ENCODE measurements at places on chromosomes 13 and 19.

GRCh38 chr19:1882786-1883692, 2.3 kb downstream of the ABHD17A start:
- DNase-seq, result no peak

GRCh38 chr19:17522988-17523872, 11.8 kb downstream of the PGLS start:
- no peak for DNase-seq

DNA sequence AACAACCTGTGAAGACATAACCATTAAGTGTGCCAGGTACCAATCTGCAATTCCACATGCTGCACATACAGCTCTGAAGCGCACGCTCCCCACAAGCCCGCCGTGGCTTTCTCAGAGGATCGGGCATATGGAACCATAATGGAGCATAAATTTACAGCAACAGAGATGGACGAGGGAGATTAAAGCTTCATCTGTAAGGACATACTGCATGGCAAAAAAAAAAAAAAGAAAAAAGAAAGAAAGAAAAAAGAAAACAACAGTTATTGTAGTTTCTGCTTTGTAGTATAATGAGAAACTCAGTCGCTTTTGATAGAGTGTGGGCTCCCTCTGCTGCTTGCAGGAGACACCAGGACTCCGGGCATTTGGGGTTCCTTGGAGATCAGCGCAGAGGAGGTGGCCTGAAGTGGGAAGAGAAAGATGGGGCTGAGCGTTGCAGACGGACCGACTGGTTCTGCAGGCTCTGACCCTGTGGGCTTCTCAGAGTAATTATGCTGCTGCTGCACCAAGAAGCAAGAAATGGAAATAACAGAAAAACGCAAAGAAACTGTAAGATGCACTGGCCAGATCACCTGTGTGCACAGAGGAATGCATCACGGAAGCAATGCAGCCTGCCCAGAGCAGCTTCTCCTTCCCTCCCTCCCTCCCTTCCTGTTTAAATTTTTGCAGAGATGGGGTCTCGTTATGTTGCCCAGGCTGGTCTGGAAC, 10.8 kb upstream of the PDCD5 start:
- DNase-seq, result peak; percentile 72

- no peak for DNase-seq
These were observed 1.7 kb downstream of the CEACAM5 start for GRCh38 chr19:41709951-41710645.

- no peak for DNase-seq
These were observed 243.2 kb upstream of the TSHZ3 start for GRCh38 chr19:31592456-31592855.

DNA sequence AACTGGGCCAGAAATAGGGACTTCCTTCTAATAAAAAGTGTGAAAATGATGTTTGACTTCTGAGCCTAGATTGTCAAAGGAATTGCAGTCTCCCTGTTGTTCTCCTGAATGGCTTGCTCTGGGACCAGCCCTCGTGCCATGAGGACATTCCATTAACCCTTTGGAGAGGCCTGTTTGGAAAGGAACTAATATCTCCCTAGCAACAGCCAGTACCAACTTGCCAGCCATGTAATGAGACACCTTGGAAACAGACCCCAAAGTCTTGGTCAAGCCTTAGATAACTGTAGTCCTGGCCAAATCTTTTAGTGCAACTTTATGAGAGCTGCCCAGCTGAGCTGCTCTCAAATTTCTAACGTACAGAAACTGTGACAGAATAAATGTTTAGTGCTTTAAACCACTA, 8.2 kb upstream of the SIAH3 start:
- no peak for DNase-seq

DNA sequence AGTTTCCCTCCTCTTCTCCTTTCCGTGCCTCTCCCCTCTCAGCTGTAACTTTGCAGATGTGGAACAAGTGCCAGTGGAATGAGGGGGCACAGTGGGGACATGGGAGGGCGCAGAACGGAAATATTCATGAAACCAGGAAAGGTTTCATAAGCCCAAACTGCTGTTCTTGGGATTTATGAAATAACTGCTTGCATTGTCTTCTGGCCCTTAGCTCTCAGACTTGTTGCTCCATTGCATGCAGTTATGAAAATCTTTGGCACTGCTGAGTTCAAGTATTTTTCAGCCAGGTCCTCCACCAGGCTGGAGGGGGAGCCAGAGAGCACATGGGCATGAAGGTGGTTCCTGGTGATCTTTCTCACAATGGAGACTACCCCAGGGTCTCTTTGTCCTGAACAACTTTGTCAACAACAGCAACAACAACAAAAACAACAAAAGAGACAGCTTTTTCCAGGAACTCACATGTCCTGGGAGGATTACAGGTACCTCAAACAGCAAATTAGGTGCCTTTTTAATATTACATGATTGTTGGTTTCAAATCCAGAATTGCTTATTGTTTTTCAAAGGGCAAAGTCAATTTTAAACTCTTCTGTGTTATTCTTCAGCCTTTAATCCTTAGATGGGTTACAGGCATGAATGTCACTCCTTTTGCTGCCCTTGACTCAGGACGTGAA, 1.5 kb downstream of the RGCC start:
- peak; percentile 68 for DNase-seq

DNA sequence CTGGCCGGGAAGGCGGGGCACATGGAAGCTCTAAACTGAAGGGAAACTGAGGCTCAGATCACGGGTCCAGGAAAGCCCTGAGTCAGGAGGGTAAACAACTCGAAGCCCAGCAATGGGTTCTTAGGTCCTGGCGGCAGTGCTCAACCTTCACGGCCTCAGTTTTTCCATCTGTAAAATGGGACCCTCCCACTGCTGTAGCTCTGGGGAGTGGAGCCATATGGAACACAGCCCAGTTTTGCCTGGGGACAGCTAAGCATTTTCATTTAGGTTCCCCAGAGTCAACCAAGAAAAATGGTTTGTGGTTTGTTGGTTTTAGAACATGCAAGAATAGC, 30.4 kb downstream of the CEBPG start:
- no peak for DNase-seq

DNA sequence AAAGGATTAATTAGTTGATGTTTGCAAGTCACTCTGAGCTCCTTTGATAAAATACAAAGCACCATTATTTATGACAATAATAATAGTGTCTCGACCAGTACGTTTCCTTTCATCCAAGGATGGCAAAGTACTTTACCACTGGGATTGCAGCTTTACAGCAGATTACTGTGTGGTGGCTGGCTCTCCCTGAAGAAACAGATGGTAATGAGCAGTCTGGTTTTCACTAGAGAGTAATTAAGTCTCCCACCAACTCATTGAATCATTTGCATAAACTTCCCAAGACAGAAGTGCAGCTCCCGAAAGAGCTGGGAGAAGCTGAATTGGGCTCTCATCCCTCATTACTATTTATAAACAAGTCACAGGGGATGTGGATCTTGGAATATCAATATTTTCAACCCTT, 48.7 kb downstream of the KLF5 start:
- DNase-seq, result no peak

DNA sequence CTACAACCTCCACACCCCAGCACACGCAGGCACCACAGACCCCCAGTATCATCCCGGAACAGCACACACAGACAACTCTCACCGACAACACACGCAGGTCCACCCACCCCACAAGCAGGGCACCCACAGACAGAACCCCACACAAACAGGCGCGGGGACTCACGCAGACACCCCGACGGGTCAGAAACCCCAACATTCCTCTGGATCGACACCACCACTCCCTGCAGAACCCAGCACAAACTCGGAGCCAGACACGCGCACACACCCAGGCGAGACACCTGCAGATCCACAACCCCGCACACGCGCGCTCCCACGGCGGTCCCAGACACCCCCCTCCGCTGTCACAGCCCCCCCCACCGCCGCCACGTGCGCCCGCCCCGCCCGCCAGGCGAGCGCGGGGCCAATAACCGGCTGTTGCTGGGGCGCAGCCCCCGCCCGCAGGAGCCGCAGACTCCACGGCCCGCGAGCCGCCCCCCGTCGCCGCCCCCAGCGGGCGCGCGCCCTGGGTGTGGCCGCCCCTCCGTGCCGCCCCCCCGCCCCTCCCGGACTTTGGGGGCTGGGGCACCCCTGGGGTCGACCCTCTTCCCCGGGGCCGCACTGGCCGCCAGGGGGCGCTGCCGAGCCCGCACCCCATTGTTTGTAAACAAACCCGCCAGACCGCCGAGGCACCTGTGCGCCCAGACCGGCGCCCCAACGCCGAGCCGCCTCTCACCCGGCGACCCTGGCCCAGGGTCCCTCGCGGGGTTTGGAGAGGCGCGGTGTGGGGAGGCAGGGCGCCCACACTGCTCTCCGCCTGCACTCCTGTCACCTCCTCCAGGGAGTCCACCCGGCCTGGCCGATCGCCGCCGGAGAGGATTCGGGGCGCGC, 712 bp downstream of the BBC3 start:
- peak; percentile 54 for DNase-seq

GRCh38 chr19:13091400-13092157, 11.1 kb downstream of the LYL1 start:
- peak; percentile 92 for DNase-seq

- DNase-seq, result no peak
These were observed 11.7 kb upstream of the PTPRS start for GRCh38 chr19:5352229-5352763.

DNA sequence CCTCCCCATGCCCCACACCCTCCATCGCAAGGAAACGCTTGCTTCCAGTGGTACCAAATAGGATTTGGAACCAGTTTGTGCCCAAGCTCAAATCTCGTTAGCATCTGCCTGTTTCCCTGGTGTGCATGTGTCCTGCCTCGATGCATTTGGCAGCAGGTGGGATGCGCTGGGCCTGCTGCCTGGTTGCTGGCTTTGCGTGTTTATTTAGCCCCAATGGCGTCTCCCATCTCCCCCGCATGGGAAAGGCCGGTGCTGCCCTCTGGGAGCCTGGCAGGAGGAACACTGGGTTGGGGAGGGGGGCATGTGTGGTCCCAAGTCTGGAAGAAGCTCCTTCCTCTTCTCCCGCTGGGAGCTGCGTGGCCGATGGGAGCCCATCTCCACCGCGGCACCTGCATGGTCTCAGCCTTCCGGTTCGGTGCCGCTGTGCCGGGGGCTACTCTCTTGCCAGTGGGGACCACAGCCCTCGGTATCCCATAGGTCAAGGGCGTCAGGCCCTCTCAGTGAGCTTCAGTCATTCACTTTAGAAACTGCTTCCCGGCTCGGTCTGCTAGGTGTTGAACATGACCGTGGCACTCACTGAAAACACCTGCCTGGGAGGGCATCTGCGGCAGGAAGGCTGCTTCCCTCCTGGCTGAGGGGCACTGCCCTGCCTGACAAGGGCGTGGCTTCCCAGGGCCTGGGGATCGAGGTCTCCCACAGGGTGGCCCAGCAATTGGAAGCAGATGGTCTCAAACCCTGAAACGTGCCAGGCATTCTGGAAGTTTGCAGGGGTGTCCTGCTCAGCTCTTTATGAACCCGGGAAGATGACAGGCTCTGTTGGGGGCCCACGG, 11.8 kb upstream of the F7 start:
- no peak for DNase-seq

- DNase-seq, result no peak
These were observed 21.2 kb downstream of the SULT2B1 start for GRCh38 chr19:48573163-48573505.

- DNase-seq, result no peak
These were observed 12.6 kb upstream of the DCLK1 start for GRCh38 chr13:36143738-36144137.

DNA sequence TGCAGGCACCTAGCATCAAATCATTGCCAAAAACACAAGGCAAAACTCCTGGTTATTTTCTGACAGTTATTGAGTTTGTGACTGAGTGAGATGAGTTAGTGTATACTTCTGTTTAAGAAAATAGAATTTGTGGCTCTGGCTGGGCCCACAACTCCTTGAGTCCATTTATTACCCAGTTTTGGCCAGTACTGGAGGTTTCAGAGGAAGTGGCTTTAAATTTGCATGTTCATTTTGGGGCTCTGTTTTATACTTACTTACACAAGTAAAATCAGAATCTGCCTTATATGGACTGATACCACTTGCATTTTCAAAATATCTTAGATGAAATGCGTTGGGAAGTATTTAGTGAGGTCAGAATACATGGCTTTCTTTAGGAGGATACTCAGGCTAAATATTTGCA, 29.0 kb downstream of the TNFSF11 start:
- peak; percentile 10 for DNase-seq

DNA sequence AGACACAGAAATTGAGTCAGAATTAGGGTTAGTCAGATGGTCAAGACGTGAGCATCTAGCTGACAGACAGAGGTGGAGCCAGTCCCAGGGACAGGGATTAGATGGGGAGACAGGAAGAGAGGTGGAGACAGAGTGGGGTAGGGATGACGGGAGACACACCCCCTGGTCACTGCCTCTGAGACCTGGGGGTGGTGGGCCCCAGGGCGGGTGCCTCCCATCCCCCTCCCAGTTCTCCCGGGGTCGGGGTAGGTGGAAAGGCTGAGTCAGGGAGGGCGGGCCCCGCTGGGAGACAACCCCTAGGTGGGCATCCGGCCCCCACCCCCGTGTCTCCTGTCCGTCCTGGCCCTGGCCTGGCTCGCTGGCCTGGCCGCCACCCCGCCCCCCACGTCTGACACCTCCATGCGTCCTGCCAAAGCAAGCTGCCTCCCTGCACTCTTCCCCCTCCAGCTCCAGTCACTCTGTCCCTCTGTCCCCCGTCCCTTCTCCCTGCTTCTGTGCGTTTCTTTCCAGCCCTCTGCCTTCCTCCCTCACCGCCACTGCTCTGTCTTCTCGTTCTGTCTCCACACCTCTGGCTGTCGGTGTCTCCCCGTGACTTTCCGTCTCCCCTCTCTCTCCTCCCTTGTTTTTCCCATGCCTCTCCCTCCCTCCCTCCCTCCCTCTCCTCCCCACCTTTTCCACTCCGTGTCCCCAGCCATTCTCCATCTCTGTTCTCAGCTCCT, 15.1 kb downstream of the CCDC97 start:
- peak; percentile 90 for DNase-seq

DNA sequence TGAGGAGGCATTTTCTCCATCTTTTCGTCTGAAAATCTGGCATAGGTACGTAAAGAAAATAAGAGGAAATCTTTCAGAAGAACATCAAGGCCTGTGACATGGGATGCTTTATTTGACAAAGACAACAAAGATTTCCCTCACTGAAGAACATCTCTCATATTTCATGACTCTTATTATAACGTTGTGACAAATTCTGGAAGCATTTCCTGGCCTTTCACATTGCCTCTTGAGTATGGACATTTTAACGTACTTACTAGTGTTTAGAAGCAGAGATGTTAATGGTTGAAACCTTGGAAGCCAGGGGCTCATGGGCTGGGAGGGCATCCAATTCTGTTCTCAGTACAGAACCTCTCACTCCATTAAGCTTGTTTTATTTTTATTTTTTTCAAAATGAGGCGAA, 210.8 kb downstream of the DCT start:
- DNase-seq, result no peak

- peak; percentile 98 for DNase-seq
These were observed 26.1 kb downstream of the GAS6 start for GRCh38 chr13:113837560-113838355.

DNA sequence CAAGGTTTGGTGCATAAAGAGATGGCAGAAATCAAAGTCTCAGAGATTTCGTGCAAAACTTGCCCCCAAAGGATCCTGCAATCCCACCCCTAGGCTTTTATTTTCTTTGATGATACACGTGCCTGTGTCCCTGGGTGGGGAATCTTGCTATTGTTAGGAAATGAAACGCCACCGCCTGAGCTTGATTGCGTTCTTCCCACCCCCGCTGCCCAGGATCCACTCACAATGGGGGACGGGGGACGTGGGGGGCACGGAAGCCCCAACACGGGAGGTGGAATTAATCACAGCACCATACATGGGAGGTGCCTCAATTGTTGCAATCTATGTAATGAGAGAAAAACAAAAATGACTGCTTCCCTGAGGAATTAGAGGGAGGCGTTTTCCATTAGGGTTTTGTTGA, 39.6 kb downstream of the ZNRF4 start:
- no peak for DNase-seq

- peak; percentile 32 for DNase-seq
These were observed 31.8 kb downstream of the PEX11G start for GRCh38 chr19:7456964-7457541.
